Stimulated activated CD4-positive, alpha-beta T cell treated with anti-CD3 and anti-CD28 coated beads, TNF-alpha, amount 100 ng/mL, for 1 hour (primary cell): ENCODE measurements at places on chromosomes 16 and 17.

DNA sequence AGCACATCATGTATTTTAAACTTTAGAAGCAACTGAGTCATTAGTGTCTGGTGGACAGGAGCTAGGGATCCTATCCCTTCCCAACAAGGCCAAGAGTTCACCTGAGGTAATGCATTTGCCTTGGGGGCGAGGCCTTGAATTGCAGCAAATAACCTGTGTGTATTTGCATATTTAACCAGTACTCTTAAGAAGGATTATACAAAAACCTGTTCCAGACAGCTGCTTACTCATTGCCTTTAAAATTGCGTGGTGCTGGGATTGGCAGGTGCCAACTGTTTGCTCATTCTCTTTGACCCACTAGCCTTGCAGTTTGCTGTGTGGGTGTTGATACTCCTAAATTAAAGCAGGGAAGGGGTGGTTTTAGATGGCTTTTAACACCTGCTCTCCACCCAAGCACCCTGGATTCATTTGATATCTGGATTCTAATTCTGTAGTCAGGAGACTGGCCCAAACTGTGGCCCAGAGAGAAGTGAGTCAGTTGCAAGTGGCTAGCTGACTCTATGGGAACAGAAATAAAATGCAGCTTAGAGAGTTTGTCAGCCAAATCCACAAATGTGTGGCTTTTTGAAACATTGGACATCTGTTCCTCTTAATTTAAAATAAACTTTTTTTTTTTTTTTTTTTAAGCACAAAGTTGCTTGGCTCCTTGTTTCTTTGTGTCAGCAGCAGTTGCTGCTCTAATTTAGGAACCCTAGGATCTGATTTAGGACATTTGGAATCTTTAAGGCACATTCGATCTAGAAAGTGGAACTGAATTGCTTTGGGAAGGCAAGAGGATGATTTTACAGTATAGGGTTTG, 46.9 kb downstream of the TUBD1 start:
- no peak for DNase-seq

DNA sequence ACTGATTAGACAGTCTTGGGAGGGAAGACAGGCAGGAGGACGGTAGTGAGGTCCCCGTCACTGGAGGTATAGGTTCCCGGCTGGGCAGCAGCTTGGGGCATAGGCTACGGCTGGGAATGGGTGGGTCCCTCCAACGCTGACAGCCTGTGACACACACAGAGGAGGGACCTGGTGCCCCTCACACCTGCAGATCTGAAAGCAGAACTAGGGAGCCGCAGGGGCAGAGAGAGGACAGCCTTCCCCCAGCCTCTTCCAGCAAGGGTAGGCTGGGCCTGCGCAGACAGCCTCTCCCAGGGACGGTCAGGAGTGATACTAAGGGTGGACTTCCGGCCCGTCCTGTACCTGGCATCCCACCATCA, 2.0 kb downstream of the P2RX1 start:
- no peak for DNase-seq

DNA sequence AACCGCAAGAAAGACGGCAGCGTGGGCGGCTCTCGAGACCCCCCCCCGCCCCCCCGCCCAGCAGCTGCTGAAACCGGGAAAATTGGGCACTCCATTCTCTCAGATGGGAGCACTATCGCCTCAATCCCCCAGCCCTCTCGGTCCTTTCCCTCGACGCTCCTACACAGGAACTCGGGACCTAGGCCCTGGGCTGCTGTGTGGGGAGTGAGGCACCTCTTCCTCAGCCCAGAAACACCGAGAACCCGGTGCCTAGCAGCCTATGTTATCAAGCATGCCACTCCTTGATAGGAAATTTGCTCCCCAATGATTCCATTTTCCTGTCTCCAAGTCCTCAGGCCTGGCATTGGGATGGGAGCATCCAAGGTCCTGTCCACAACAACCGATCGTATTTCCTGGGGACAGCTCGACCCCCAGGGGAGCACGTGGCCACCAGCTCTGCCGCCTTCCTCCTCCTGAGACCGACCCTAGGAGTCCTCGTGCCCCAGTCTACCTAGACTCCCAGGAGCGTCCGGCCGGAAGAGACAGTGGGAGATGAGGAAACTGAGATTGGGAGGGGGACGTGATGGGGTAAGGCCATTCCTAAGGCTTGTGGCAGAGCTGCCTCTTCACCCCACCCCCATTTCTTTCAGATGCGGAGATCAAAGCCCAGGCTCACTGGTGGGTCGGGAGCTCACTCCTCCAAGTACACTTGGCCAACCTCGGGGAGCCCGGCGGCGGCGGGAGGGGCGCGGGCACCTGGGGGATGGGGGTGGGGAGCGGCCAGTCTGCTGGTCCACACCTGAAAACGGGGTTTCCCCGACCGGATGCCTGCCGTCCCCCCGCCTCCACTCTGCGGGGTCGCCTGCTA, 17.5 kb upstream of the CBX8 start:
- no peak for DNase-seq

- no peak for DNase-seq
These were observed 47.7 kb upstream of the MEAK7 start for GRCh38 chr16:84552135-84552534.

GRCh38 chr17:64984181-64984580, 64.9 kb upstream of the LRRC37A3 start:
- no peak for DNase-seq

- DNase-seq: no peak
These were observed 22.7 kb upstream of the KIF19 start for GRCh38 chr17:74303305-74303704.

GRCh38 chr17:2140683-2141082, 85.8 kb downstream of the HIC1 start:
- DNase-seq: no peak

DNA sequence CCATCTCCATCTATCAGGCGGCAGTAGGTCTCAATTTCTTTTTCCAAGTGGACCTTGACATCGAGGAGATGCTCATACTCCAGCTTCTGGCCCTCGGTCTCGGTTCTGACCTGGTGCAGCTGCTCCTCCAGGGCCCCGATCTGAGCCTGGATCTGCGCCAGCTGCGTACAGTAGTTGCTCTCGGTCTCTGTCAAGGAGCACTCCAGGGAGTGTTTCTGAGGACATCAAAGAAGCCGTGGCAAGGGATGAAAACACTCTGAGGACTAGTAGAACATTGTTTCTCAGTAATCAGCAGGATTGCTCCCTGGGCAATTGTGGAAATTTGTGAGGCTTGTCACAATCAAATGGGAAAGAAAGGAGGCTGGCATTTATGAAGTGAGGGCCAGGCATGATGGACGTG, 5.9 kb downstream of the KRT28 start:
- DNase-seq: no peak

- DNase-seq: no peak
These were observed 1.3 kb downstream of the YBX2 start for GRCh38 chr17:7293159-7293558.

- DNase-seq: no peak
These were observed 289.8 kb downstream of the HS3ST3B1 start for GRCh38 chr17:14590459-14591250.

DNA sequence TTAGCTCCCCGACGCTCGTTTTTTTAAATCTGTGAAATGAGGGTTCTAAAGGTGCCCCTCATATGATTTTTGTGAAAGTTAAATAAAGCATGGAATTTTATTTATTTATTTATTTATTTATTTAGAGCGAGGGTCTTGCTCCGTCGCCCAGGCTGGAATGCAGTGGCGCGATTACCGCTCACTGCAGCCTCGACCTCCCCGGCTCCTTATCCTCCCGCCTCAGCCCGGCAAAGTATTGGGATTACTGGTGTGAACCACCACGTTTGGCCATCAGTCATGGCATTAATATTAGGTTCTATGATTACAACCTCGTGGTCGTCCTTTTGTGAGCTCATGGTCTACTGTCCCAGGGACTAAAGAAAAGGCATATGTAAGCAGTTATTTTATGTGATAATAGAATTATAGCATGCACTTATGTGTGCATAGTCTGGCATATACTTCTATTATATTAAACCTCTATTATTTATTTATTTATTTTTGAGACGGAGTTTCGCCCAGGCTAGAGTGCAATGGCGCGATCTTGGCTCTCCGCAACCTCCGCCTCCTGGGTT, 557 bp upstream of the LUC7L start:
- DNase-seq: no peak

GRCh38 chr17:33980193-33980592, 274.9 kb upstream of the CCL2 start:
- no peak for DNase-seq

DNA sequence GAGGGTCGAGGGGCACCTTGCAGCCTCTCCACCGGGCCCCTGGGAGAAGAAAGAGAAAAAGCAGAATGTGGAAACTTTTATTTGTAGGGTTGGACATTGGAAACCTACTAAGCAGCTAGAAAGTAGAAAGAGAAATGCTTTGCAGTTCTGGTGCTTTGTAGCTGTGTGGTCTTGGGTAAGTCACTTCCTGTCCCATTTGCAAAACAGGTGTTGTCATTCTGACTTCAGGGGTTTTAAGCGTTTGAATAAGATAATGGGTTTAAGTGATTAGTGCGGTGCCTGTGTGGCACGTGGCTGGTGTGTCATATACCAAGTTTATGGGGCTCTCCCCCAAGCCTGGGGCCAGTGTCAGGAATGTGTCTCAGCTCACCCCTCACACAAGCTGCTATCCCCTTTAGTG, 1.6 kb downstream of the CA4 start:
- DNase-seq: no peak
